ENCODE measurements at places on chromosomes 16 and 17.

GRCh38 chr16:23296994-23297393 is 5.1 kb upstream of the SCNN1B start:
- peaks cover 2% of the 10 kb centered on the region for H3K36me3 ChIP-seq
- H3K4me3 ChIP-seq = no peak overlapping the region
- peaks cover 17% of the 10 kb centered on the region for H3K4me1 ChIP-seq
- H3K27ac ChIP-seq = no peak overlapping the region
- peak; percentile 48 for DNase-seq
- H3K27me3 ChIP-seq = peaks cover 64% of the 10 kb centered on the region

DNA sequence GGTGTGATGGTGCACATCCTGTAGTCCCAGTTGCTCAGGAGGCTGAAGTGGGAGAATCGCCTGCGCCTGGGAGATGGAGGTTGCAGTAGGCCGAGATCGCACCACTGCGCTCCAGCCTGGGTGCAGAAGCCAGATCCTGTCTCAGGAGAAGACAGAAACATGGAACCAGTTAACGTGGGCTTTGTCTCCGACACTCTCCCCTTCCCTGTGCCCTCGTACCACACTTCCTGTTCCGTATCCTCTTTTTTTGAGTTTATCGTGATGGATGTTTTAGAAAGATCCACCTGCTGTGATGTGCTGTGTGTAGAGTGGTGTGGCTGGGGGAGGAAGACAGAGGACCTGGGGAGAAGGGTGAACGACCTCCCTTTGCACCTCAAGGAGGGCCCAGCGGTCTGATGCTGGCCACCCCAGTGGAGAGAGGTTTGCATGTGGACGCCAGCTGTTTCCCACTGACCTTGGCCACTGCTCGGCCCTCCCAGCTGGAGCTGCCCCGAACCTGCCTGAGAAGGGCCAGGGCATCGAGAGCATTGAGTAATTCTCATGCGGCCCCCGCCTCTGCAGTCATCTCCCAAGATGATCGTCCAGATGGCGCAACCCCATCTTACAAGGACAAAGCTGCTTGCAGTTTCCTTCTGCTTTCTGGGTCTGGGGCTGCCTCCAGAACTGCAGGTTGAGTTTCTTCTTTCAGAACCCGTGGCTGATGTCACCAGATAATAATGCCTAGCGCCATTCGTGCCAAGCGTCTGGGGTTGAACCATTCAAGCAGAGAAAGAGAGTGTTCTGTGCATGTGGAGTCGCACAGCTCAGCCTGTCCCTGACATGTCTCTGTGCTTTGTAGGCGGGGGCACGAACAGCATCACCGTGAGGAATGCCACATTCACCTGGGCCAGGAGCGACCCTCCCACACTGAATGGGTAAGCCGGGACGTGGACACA is 126.3 kb downstream of the ABCC1 start:
- no peak for DNase-seq
- peak overlapping the region; percentile 84 for H3K27ac ChIP-seq
- no peak overlapping the region for H3K4me3 ChIP-seq
- H3K4me1 ChIP-seq = peaks cover 39% of the 10 kb centered on the region
- peaks cover 46% of the 10 kb centered on the region for H3K36me3 ChIP-seq
- H3K27me3 ChIP-seq = no peaks in the 10 kb centered on the region

- no peaks in the 10 kb centered on the region for H3K4me1 ChIP-seq
- no peaks in the 10 kb centered on the region for H3K27me3 ChIP-seq
- no peaks in the 10 kb centered on the region for H3K36me3 ChIP-seq
- no peak for DNase-seq
These were observed 123.5 kb upstream of the CHMP6 start for GRCh38 chr17:80868022-80868609.

- peaks cover 65% of the 10 kb centered on the region for H3K36me3 ChIP-seq
- no peaks in the 10 kb centered on the region for H3K27me3 ChIP-seq
- no peak overlapping the region for H3K27ac ChIP-seq
These were observed 25.6 kb downstream of the ATP6V0A1 start for GRCh38 chr17:42484304-42484703.

- DNase-seq = no peak
- no peaks in the 10 kb centered on the region for H3K27me3 ChIP-seq
- no peak overlapping the region for H3K4me3 ChIP-seq
- H3K4me1 ChIP-seq = peaks cover 9% of the 10 kb centered on the region
- no peak overlapping the region for H3K27ac ChIP-seq
- H3K36me3 ChIP-seq = peaks cover 3% of the 10 kb centered on the region
These were observed 95.5 kb downstream of the KATNIP start for GRCh38 chr16:27645396-27645795.
